ENCODE measurements at places on chromosomes 2 and 18.

DNA sequence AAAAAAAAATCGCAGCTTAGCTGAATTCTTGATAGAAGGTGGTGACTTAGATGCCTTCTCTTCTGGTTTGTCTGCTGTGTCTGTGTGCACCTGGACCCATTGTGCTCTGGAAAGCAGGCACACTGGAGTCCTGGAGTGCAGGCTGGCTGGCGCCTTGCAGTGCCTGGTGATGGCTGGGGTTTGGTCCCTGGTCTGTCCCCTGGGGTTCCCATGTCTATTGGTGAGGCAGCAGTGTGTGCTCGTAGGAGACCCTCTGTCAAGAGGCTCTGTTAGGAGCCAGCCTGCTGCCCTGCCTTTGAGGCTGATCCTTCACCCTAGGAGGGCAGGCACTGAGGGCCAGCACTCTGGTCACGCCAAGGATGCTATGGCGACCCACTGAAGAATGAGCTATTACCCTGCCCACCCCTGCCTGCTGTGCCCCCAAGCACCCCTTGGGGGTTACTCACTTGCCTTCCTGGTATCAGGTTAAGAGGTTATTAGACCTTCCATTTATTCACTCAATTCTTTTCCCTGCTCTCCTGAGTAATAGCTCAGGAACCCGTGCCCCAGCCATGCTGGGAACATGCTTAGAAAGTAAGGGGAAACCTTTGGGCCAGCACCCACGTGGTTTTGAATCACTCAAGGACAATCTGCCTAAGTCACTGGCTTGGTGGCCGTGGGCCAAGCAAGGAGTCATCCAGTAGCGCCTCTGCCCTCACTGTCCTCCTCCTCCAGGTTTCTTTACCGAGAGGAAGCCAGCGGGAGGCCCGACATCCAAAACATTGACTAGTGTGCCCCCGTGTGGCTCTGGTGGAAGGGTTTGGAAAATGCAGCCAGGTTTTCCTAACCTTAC is 284.5 kb downstream of the PRKCE start:
- peak; percentile 98 for DNase-seq

DNA sequence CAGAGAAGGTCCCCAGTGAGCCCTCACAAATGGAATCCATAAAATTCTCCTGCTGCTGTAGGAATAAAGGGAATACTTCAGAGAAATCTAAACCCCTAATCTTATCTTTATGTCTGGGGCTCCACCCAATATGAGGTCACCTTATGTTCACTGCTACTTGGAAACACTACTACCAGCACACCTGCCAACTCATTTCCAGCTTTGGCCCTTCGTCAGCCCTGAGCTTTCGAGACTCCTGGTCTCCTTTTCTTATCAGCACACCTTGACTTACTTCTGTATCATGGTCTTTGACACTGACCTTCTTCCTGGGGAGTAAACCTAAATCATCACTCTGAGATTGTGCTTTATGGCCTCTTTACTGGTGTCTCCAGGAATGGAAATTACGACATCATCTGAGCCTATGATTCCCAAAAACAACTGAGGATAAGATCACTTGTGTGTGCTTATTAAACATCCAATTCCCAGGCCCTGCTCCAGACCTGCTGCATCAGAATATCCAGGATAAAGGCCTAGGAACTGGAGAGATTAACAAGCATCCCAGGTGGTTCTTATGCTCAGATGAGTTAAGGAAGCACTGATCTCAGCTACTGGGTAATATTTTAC is 22.2 kb upstream of the ASNSD1 start:
- no peak for DNase-seq

- no peak for DNase-seq
These were observed 99.0 kb downstream of the SP3 start for GRCh38 chr2:173865971-173866873.

DNA sequence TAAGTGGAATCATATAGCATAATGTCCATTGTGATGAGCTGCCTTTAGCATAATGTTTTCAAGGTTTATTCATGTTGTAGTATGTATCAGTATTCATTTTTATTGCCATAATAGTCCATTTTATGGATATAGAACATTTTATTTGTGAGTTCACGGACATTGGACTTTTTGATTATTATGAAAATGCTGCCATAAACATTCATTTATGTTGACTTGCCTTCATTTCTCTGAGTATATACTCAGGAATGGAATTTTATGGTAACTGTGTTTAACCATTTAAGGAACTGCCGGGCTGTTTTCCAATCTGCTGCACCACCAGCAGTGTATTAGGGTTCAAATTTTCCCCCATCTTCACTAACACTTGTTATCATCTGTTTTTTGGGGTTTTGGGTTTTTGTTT is 12.2 kb downstream of the CREB1 start:
- DNase-seq: no peak

All from GM04504 (cell line).